Right cardiac atrium (tissue), 5 donors: ENCODE measurements at places on chromosomes 13 and 19.

DNA sequence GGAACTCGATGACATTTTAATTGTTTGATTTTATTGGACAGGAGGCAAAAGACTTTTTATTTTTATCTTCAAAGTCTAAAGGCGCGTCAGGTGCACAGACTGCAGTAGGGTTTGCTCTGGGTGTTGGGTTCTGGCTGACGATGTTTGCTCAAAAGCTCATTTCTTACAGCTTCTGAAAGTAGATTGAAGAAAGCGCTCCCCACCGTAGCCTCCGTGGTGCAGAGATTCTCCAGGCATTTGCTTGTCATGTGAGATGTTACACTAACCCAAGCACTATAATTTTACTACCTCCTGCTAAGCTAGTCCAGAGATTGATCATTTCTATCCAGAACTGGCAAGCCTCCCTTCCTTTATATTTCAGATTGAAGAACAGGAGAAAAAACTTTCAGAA, 14.5 kb upstream of the ATP11A start:
- no peak for DNase-seq

DNA sequence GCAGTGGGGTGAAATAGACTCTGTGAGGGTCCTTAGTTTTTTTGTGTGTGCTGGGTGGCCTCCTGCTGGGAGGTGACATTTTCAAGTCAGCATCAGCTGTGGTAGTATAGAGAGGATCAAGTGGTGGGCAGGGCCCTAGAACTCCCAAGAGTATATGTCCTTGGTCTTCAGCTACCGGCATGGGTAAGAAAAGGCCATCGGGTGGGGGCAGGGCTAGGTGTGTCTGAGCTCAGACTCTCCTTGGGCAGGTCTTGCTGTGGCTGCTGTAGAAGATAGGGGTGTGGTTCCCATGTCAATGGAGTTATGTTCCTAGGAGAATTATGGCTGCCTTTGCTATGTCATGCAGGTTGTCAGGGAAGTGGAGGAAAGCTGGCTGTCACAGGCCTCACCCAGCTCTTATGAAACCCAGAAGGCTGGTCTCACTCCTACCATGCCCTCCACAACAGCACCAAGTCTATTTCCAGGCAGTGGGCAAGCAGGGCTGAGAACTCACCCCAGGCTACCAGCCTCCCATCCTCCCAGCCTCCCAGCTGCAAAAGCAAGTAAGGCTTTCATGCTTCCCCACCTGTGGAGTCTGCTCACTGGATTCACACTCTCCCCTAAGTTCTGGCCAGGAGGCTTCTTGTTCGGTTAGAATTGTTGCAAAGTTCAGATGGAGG, 130.6 kb upstream of the SOX1 start:
- DNase-seq, result no peak

DNA sequence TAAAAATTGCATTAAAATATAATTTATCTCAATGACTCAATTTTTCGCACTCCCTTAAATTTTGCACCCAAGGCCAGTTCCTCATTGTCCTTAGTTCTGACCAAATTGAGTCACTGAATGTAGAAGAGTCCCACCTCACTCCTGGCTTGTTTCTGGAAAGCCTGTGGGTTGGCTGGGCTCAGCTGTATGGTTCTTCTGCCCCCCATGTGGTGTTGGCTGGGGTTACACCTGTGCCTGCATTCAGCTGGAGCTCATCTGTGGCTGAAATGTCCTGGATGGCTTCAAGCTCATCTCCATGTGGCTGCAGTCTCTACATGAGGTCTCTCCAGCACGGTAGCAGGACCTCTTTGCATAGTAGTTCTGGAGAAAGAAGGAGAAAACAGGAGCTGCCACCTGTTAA, 7.2 kb upstream of the IRGC start:
- DNase-seq, result no peak

- DNase-seq, result no peak
Measured at GRCh38 chr19:14603990-14604387, 21.1 kb downstream of the CLEC17A start.

DNA sequence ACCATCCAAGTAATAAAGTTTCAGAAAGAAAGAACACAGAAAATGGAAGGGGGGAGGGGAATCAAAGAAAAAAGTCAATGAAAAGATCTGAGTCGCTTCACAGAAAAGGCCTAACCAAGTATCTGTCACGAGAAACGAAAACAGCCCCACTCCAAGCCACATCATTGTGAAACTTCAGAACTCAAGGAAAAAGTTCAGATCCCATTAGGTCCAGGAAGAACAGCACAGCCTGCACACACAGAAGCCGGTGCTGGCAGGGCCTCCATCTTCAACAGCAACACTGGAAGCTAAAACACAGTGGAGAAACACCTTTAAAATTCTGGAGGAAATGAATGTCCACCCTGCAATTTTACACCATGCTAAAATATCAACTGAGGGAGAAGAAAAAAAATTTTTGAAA, 8.0 kb downstream of the STK24 start:
- no peak for DNase-seq

GRCh38 chr19:10419646-10420443, 493 bp upstream of the PDE4A start:
- DNase-seq, result no peak

DNA sequence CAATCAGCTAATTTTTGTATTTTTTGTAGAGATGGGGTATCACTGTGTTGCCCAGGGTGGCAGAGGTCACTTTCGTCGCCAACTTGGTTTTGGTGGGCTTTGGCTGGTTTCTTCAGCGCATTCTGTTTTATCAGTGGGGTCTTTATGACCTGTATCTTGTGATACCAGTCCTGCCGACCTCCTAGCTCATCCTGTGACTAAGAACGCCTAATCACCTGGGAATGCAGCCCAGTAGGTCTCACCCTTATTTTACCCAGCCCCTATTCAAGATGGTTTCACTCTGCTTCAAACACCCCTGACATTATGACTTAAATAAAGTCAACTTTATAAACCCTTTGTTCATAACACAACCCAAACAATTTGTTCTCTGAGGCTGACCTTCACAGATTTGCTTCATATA, 3.0 kb upstream of the ZNF878 start:
- no peak for DNase-seq

DNA sequence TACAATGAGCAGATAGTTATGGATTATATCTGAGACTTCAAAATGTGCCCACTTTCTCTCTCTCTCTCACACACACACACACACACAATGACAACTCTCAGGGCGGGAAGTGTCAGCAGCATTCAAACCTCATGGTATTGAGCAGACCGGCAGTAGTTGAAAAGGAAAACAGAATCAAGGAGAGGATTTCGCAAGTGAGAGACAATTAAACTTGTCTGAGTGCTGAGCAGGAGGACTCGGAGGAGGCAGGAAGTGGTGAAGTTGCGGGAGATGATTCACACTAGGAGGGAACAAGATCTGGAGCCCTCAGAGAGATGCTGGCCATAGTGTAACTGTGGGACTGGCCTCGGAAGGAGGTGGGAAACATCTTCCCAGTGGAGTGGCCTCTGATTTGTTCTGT, 353.1 kb downstream of the EFNB2 start:
- no peak for DNase-seq

- no peak for DNase-seq
Measured at GRCh38 chr13:40553356-40553755, 113.1 kb downstream of the FOXO1 start.

- DNase-seq, result peak; percentile 81
Measured at GRCh38 chr19:1000095-1000494, at the start of gene GRIN3B. Gene GRIN3B, plus strand, starts transcription at chr19:1000419. Its CDS starts 19 bp downstream, at chr19:1000438.

- no peak for DNase-seq
Measured at GRCh38 chr13:47396915-47397314, 500.1 kb upstream of the HTR2A start.

DNA sequence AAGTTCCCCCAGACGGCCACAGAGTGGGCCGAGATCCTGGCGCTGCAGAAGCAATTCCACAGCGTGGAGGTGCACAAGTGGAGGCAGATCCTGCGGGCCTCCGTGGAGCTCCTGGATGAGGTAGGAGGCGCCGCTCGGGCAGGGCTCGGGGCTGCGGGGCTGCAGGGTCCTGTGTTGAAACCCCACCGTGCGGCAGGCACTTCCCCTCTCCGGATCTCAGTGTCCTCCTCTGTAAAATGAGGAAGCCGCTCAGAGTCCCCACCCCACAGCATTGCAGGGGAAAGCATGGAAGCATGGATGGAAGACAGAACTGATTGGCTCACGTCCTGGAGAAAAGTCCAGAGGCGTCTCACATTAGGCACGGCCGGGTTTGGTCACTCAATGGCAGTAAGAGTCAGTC, 6.8 kb upstream of the SCN1B start:
- peak; percentile 73 for DNase-seq

GRCh38 chr13:77016888-77017623, 9.9 kb downstream of the FBXL3 start:
- no peak for DNase-seq

DNA sequence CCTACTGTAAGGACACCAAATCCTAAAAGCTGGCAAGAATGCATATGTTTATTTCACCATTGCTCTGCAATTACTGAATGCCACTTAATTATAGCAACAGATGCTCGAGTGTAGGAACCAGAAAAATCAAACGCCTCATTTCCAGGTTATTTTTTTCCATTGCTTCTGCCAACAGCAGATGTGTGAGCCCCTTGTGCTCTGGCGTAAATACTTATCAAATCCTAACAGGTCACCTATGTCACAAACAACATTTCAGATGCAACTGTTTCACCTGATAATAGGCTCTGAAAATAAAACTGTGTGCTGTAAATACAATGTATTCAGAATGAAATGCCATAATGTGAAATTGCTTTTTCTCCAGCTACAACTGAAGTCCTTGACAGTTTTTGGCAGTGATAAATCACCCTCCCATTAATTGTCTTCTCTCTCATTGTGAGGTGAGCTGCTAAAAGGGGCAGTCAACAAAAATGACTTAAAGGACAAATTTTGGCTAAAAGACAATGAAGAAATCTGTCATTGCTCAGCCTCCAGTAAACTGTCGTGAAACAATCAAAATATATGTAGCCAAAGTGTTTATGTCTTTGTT, 344.0 kb downstream of the DACH1 start:
- DNase-seq, result no peak

GRCh38 chr13:44271915-44272341, 101.7 kb upstream of the SERP2 start:
- peak; percentile 57 for DNase-seq

- DNase-seq, result no peak
Measured at GRCh38 chr19:33878910-33879810, 82.5 kb downstream of the KCTD15 start.

- DNase-seq, result no peak
Measured at GRCh38 chr19:960020-960419, 24.1 kb upstream of the WDR18 start.

- no peak for DNase-seq
Measured at GRCh38 chr19:47824396-47824795, 2.7 kb downstream of the CRX start.

DNA sequence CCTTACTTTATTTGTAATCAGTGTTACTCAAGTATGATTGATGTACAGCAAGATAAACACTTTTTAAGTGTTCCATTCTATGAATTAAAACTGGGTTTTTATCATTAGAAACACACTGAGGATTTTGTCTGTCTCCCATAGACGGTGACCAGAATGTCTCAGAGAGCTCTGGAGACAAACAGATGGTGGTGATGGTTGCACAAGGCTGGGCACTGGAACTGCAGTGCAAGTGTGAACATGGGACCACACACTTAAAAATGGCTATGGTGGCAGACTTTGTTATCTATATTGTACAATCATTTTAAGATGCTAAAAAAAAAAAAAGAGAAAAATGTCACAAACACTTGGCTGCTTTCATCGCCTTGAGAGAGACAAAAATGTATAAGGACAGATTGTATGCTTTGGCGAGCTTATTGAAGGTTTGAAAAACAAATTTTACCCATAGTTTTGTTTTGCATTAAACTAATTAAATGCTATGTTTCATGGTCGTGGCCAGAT, 273.0 kb downstream of the SHISA2 start:
- DNase-seq, result no peak

DNA sequence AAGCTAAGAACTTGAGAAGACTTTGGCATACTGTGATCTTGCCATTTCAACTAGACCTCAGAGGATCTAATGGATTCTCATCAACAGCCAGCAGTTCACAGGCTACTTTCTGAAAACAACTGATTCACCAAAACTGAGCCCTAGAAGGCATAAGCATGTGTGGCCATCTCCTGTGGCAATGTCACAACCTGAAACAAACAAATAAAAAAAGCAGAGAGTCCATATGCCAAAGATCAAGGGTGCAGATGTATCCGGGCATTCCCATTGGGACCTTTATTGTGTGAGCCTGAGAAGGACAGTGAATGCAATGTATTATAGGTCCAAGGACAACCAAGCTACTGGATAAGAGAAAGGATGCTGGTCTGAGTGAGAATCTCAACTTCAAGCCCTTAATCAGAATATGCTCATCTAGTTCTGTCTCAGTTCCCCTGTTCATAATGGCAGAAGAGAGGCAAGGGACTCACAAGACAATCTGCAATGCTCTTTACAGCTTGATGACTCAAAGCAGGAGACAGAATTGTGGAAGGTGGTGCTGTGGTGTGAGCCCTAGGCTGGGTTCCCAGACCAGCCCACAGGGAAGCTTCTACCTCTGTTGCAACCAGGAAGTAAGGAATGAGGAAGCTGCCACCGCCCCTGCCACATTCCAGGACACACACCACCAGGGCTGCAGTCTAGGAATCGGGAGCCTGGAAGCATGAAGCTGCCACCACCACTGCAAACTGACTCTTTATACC, 133.7 kb downstream of the RAP2A start:
- peak; percentile 39 for DNase-seq

DNA sequence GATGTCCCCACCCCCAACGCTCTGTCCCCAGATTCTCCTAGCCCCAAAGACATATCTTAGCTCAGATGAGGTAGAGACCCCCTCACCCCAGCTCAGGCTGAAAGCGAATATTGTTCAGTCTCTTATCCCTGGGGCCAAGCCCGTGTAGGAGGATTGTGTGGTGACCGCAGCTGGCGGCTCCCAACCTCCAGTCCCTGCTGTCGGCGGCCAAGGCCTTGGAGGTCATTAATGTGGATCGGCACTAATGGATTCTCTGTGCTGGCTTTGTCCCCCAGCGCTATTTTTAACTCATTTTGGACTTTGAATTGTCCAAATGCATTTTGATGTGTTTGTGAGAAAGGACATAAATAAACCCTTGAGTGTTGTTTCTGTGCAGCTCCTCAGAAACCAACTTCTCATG, 124.2 kb downstream of the UQCRFS1 start:
- DNase-seq, result no peak

- DNase-seq, result no peak
Measured at GRCh38 chr19:30536975-30537374, 164.8 kb downstream of the ZNF536 start.

DNA sequence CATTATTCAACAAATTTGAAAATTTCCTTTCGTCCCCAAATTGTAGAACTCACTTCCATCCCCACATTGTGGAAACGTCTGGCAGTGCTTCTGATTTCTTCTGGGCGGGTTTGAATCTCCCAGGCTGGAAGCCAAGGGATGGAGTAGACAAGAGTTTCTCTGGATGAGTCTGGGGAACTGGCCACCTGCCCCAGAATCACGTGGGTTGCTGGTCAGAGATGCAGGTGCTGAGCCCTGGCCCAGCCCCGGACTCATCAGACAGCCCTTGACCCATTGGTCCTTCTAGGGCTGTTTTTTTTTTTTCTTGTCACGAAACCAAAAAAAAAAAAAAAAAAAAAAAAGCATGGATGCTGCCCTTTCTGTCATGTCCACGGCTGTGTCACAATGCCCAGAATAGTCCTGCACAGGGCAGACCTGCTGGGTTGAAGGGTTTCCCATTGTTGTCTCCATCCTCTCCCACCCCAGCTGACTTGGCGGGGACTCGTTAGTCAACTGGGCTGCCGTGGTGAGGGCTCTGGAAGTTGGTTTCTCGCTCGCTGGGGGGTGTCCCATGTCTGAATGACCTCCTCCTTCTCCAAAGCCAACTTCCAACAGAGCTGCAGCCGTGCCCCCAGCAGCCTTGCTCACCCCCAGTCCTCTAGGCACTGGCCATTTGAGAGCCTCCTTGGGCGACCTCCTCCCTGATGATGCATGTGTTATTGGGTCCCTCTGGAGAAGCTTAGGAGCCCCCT, 12.8 kb downstream of the CHST8 start:
- no peak for DNase-seq

GRCh38 chr13:44311011-44311780, 62.4 kb upstream of the SERP2 start:
- DNase-seq, result no peak
